ENCODE measurements at places on chromosomes 2 and 18. TPM values are rescaled to one million over a fixed set of nuclear protein-coding genes. Genes with fewer than 3 reads are reported as not detected.

The UGT1A4 gene
- not detected for polyA plus RNA-seq

The NEU2 gene
- polyA plus RNA-seq, result not detected

DNA sequence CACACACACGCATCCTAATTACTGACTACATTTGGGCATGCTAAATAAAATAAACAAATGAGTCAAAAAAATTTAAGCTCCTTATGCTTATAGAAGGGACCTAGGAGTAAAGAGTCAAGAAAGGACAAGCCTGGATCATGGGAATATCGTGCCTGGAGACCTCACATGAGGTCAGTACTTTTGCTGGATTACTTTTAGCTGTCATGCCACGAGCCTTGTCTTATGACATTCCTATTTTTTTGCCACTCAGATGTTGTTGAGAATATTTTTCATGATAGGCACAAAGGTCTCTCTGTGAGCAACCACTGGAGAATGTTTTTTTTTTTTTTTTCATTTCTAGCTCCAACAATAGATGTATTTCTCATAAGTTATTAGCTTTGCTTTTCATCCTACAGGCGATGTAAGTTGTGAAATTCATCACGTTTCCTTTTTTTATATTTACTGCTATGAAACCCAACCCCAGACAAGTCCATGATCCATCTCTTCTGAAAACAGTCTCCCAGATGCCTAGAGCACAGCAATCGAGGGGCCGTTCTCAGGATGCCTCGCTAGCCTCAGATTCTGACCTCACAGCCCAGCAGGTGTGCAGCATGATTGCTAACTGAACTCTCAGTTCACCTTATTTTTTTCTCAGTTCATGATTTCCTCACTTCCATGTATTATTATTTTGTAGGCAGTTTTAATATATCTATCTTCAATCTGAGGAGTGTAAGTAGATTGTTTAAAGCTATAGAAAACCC is 464.5 kb downstream of the IRS1 start:
- DNase-seq, result no peak

The ANKRD62 gene
- polyA plus RNA-seq, result 0.11 TPM

GRCh38 chr2:217910875-217911212 is 92.0 kb downstream of the TNS1 start:
- DNase-seq, result no peak

DNA sequence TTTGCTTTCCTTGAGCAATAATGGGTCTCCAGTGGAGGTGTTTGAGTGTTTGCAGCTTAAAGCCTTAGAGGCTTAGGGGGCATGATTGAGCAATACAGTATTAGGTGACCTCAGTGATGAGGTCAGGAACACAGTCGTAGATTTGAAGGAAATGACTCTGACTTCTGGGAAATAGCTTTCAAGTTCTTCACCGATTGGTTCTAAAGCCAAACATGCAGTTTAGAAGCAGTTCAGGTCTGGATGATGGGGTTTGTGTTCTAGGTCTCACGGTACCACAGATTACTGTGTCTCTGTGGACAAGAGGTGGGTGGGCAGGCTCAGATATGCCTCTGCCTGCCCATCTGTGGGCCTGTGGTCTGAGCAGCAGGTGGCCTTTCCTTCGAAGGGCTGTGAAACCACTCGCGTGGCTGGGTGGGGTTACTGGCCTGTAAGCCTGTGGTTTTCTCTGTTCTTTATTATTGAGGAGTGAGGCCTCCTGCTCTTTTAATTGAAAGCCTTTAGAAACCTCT is 7.8 kb downstream of the MTHFD2 start:
- no peak for DNase-seq

GRCh38 chr2:113061896-113062770 is 3.1 kb downstream of the IL36RN start:
- no peak for DNase-seq

DNA sequence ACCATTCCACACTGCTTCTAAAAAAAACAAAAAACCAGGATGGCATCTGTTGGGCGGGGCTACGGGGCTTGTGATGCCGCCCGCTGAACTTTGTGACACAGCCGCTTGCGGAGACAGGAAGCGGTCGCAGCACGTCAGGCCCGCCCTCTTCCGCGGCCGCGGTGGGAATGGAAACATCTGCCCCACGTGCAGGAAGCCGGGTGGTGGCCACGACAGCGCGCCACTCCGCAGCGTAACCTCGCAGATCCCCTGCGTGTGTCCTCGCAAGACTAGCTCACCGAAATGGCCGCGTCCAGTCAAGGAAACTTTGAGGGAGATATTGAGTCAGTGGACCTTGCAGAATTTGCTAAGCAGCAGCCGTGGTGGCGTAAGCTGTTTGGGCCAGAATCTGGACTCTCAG is 168.5 kb downstream of the SUCLG1 start:
- no peak for DNase-seq

The MRPL53 gene
- 70.2 TPM for polyA plus RNA-seq

GRCh38 chr2:123438675-123439074 is 586.4 kb upstream of the CNTNAP5 start:
- no peak for DNase-seq

The CRACDL gene
- 2.6 TPM for polyA plus RNA-seq

The PLCD4 gene
- 7.2 TPM for polyA plus RNA-seq

DNA sequence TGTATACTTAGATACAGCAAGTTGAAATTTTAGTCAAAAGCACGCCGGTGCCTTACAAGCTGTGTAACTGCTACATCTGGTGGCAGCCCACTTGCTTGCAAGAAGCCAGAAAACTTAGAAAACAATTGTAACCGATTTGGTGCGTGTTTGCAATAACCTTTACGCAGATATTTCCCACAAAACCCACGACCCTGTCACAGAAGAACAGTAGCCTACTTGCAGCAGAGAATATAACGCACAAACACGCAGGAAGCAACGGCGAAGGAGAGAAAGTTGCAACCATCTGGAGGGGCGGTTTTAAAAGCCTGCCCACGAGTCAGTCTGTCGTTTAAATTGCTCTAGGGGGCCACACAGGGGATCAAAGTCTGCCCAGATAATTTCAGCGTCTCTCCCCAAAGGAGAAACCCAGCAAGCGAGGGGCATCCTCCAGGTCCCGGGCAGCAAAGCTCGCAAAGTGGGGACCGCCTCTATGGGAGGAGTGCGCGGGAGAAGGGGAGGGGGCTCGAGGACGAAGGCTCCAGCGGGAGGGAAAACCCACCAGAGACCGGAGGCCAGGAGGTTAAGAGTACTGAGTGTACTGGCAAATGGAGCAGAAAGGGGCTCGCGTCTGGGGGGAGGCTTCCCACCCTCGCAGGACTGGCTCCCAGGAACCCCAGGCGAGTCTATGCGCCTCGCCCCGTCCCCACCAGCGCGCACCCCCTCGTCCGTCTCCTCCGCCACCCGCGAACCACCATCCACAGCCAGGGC is 1.1 kb downstream of the TLK1 start:
- DNase-seq, result peak; percentile 66

GRCh38 chr2:237403024-237403882 is 10.7 kb downstream of the COL6A3 start:
- DNase-seq, result no peak

The APCDD1 gene
- 109 TPM for polyA plus RNA-seq

- DNase-seq, result no peak
Measured at GRCh38 chr18:79540904-79541282, 138.7 kb upstream of the CTDP1 start.

- no peak for DNase-seq
Measured at GRCh38 chr18:36365836-36366775, 68.6 kb downstream of the FHOD3 start.

DNA sequence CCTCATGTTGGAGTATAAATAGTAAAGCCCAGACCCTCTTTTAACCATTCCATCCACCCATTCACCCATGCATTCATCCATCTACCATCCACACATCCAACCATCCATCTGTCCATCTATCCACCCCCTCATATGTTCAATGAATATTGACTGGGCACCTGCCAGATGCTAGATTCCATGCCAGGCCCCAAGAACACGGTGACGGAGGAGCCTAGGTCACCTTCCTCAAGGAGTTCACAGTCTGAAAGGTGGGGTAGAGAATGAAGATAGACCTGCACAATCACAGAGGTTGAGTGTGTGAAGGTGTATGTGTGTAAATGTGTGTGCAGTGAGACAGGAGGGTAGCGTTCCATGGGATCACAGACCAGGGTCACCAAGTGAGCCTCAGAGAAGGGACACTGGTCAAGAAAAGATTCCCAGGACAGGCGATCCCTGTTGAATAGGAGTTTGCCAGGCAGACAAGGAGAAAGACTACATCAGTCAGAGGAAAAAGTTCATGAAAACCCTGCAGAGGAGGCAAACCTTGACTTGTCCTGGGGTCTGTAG is 287.2 kb downstream of the CYP26B1 start:
- DNase-seq, result no peak

GRCh38 chr2:152541712-152542111 is 175.5 kb downstream of the PRPF40A start:
- DNase-seq, result no peak

GRCh38 chr2:28670856-28671255 is 80.8 kb upstream of the PPP1CB start:
- no peak for DNase-seq

GRCh38 chr2:88201811-88202169 is 31.6 kb downstream of the THNSL2 start:
- DNase-seq, result no peak

DNA sequence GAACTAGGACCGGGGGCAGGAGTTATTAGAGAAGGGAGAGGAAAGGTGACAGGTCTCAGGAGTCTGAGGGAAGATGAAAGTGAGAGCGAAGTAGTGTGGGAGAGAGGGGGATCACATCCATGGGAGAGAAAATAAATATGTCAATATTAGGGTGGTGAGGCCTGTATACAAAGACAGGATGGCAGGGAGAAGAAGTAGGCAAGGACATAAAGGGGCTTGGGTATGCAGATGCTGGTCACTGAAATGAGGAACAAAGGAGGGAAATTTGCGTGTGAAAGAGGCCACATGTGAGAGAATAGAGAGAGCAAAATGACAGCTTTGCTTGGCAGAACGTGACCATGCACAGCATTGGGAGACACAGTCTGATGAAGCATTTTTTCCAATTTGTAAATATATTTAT is 13.6 kb downstream of the METAP1D start:
- no peak for DNase-seq

The CD207 gene
- not detected for polyA plus RNA-seq

GRCh38 chr2:155690785-155691184 is 641.7 kb downstream of the NR4A2 start:
- DNase-seq, result no peak

GRCh38 chr2:241493092-241493491 is 15.3 kb downstream of the STK25 start:
- no peak for DNase-seq

- DNase-seq, result no peak
Measured at GRCh38 chr2:35821675-35822074, 533.9 kb upstream of the CRIM1 start.

GRCh38 chr2:219133976-219134375 is 26.6 kb downstream of the NHEJ1 start:
- no peak for DNase-seq

DNA sequence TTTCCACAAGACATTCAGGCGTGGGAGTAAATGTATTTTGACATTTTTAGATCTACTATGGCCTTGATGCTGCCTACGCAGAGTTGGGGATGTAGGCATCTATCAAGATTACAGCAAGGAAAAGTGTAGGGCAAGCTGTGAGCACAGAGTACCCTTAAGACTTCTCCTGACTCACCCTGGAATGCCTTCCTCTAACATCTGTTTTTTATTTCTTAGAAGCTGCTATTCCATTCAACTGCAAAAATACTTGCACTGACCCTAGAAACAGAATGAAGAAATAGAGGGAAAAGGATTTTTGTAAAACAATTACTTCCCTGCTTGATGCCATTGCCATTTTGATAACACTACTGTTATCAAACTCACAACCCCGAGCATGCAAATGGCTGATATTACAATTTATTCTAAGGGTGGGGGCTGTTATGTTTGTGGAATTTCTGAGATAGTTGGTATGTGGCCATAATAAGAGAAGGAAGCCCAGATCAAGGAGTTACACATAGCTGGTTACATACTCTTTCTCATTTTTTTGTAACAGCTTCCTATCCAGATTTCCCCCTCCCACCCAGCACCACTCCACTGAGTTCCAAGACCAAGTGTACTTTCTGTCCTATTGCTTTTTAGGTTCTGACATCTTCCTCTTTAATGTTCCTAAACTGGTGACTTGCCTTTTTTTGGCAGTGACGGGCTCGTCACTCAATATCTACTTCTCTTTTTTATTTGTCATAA is 6.0 kb upstream of the ROCK1 start:
- DNase-seq, result no peak

- no peak for DNase-seq
Measured at GRCh38 chr2:28463211-28463816, 32.5 kb upstream of the PLB1 start.

GRCh38 chr2:85016446-85016845 is 45.5 kb downstream of the KCMF1 start:
- DNase-seq, result no peak

GRCh38 chr2:84641021-84641420 is 124.7 kb downstream of the DNAH6 start:
- DNase-seq, result no peak

The CDH7 gene
- polyA plus RNA-seq, result 13.9 TPM

- no peak for DNase-seq
Measured at GRCh38 chr18:23810396-23810795, 121.1 kb downstream of the LAMA3 start.

The SLC5A7 gene
- 0.83 TPM for polyA plus RNA-seq

GRCh38 chr2:121815216-121815615 is 59.8 kb downstream of the TSN start:
- no peak for DNase-seq

GRCh38 chr2:26712486-26713465 is 20.3 kb downstream of the KCNK3 start:
- DNase-seq, result no peak

DNA sequence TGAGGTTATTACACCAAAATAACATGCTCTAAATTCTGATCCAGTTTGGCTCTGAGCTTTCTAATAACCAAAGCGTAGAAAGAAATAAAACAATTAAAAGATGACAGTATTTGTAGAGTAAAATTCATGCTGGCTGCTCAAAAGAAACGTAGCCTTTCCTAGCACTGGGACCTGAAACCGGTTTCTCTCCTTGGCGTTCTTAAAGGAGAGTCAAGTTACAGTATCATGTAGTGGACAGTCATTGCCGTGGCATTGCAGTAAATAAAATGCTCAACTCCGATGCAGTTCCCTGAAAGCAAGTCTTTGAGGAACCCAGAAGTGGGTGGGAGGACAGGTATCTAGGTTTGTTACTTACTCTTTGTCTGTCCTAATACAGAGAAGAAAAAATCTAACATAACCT is 52.7 kb upstream of the ITM2C start:
- no peak for DNase-seq

DNA sequence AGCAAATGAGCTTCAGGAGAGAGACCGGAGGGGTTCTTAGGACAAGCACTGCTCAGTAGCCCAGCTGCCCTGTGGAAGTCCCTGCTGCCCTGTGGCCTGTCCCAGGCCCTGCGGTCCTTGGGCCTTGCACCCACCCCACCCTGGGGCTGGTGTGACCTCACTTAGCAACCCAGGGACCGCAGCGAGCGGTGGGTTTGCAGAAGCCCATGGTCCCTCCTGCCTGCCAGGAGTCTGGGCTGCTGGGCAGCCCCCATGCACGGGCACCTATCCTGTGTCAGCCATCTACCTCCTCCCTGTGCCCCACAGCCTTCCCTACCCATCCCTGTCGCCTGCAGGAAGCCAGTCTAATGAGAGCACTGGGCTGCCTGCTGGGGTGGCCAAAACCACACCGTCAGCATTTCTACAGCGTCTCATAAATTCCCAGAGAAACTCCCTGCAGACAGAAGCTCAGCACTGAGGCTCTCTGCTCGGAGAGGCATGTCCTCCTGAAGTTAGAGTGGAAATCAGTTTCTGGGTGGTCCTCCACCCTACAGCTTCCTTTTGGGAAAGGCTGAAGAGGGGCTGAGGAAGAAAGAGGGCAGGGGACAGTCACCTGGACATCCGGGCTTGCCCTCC is 231.1 kb upstream of the HS6ST1 start:
- DNase-seq, result peak; percentile 43

- DNase-seq, result no peak
Measured at GRCh38 chr2:19776941-19777514, 124.8 kb downstream of the TTC32 start.

All from renal cortex interstitium (tissue), 15 donors.